Fibroblast of skin of right biceps (primary cell): ENCODE measurements at places on chromosomes 1 and 21.

DNA sequence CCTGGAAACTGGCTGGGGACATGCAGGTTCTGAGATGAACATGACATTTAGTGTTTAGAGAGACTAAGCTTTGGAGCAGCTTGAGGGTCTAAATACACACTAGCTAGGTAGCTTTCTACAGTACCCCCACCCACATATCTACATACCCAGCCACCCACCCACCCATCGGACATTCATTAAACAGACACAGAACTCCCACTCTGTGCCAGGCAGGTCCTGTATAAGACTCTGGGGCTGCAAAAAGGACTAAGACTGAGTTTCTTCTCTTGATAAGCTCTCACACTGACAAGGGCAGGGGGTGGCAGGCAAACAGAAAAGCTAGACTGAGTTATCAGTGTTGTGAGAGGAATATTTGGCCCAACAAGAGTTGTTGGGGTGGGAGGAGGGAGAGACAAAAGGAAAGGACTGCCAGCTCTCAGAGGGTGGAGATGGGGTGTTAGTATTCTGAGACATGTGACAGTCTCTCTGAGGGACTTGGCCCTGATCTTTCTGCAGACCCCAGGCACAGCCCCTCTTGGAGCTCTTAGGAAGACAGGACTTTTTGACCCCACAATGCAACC is 6.8 kb downstream of the MAP7D1 start:
- no peak for DNase-seq

DNA sequence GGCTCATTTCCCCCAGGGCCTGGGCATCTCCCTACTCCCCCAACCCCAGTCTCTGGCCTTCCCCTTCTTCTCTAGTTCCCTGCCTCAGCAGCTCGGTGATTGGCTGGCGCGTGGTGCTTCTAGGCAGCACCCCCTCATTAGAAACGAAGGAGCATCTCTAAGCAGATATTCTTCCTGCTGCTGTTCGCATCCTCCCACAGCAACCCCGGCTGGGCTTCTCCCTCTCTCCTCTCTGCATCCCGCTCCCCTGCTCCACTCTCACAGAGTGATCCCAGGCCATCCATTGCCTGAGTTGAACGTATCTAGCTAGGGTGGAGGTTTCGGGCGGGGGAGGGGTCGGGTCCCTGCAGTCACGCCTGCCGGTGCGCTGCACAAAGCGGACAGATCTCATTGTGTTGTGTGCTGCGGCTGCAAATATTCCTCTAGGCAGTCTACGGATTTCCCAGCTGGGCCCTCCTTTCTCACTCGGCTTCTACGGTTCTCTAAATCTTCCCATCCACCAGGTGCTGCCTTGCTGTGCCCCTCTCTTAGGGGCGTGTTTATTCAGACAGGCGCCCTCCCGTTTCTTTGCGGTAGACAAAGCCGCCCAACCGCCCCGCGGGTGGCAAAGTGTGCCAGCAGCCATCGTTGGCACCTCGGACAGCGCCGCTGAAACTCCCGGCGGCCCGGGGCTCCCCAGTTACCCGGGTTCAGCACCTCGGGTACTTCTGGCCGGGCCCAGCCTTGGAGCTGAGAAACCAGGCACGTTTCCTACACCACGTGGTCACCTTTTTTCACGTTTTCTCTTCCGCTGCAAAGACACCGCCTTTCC is 2.2 kb downstream of the CACNA1E start:
- no peak for DNase-seq

- DNase-seq, result no peak
Measured at GRCh38 chr1:181187337-181188126, 99.0 kb downstream of the IER5 start.

DNA sequence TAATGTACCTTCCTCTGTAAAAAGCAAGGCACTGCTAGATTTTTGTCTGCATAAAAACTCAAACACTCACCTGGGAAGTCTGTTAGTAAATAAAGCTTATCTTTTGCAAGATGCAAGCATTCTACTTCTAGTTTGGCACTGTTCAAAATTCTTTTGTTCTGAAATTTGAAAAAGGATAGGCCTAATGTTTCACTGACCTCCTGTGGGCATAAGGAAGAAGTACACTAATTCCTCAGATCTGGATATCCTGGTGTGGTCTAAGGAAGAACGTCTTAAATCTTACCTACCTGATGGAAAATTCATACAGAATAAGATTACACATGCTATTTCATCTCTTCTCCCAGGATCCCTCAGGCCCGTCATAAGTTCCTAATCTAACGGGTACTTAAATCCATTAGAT is 93.5 kb upstream of the CAMK1G start:
- DNase-seq, result peak; percentile 37

GRCh38 chr1:6827079-6827478 is 41.8 kb downstream of the CAMTA1 start:
- DNase-seq, result no peak

DNA sequence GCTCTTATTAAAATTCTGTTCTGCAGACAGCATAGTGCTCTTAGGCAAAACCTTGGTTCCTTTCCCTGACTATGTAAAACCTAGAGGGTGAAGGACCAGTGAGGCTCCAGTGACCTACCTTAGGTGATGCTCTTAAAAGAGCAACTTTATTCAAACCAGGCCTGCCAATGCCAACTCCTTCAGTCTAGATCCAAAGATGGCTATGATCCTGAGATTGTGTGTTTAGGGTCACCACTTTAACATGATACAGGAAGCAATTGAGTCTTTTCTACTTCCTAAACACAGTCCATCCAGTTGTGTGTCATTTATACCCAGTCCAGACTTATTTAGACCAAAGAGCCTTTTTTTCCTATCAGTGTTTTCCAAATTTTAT is 10.8 kb downstream of the MCL1 start:
- DNase-seq, result no peak

- DNase-seq, result no peak
Measured at GRCh38 chr1:31581821-31582810, 5.8 kb downstream of the TINAGL1 start.

DNA sequence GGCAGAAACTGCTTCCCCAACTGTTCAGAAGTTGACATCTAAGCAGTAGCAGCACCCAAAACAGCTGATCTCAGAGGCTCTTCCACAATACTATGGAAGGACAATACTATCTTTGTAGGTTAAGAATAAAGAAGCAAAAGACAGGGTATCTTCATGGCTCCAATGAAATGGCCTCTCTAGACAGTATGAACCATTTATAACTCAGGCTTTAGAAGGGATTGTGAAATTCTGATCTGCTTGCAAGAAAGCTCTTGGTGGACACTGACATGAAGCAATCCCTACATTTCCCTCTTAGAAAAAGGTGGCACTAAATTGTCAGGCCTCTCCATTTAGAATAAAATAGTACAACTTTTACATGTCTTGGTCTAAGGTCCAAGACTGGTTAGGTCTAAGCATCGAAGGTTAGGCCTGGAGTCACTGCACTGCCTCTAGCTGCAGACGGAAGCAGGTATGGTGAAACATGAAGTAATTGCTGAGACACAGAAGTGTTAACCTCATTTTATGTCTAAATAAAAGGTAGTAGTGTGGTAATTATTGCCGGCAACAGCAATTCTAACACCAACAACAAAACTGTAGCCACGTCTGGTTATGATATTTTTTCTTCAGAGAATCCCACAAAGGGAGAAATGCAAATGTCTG is 50.6 kb upstream of the HP1BP3 start:
- DNase-seq, result no peak

GRCh38 chr1:76006234-76006633 is 68.3 kb upstream of the ST6GALNAC3 start:
- DNase-seq, result peak; percentile 96

- peak; percentile 56 for DNase-seq
Measured at GRCh38 chr1:160189649-160190625, at the start of gene CASQ1. Gene CASQ1 (plus strand): TSS chr1:160190575. CDS start chr1:160190752, 177 bp downstream.

- DNase-seq, result peak; percentile 2
Measured at GRCh38 chr1:14661222-14661621, 62.7 kb downstream of the KAZN start.

GRCh38 chr1:165073185-165074007 is 283.1 kb downstream of the LMX1A start:
- peak; percentile 48 for DNase-seq

DNA sequence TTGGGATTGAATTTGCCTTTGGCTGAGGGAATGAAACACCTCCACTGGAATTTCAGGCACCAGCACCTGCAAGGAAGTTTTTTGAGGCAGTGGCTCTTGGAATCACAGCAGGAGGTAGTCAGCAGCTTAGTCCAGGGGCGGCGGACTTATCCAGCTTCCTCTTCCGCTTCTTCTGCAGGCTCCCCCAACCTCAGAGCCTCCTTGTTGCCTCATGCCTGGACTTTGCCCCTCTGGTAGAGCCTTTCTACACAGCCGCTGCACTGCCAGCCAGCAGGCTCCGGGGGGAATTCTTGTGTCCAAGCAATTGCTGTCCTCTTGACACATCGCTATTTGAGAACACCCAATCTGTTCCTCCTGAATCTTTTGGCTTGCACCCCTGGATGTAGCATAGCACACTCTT is 4.4 kb upstream of the RHEX start:
- no peak for DNase-seq

DNA sequence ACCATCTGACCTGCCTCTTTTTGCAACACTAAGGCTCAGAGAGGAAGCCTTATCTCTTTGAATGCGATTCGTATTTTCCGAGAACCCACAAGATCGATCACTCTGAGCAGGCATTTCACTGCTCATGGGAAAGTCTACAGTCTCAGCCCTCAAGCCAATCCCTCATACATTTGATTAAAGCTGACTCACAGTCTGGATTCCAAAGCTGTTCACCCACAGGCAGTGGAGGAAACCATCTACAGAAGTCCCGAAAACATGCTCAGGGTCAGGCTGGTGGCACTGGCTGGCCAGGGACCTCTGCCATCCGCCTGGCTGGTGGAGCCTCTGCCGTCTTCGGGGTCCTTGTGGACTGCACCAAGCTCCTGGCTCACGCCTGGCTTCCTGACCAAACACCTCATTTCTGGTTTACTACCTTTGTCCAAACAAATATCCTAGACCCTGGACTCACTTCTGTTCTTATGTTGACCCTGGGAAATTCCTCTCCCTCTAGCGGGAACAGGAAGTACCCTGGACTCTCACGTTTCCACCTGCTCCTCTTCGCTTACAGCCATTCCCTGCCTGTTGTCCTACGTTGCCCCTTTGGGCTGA is 650.0 kb downstream of the SMYD3 start:
- peak; percentile 89 for DNase-seq

GRCh38 chr1:193377472-193377871 is 191.1 kb upstream of the B3GALT2 start:
- DNase-seq, result no peak

DNA sequence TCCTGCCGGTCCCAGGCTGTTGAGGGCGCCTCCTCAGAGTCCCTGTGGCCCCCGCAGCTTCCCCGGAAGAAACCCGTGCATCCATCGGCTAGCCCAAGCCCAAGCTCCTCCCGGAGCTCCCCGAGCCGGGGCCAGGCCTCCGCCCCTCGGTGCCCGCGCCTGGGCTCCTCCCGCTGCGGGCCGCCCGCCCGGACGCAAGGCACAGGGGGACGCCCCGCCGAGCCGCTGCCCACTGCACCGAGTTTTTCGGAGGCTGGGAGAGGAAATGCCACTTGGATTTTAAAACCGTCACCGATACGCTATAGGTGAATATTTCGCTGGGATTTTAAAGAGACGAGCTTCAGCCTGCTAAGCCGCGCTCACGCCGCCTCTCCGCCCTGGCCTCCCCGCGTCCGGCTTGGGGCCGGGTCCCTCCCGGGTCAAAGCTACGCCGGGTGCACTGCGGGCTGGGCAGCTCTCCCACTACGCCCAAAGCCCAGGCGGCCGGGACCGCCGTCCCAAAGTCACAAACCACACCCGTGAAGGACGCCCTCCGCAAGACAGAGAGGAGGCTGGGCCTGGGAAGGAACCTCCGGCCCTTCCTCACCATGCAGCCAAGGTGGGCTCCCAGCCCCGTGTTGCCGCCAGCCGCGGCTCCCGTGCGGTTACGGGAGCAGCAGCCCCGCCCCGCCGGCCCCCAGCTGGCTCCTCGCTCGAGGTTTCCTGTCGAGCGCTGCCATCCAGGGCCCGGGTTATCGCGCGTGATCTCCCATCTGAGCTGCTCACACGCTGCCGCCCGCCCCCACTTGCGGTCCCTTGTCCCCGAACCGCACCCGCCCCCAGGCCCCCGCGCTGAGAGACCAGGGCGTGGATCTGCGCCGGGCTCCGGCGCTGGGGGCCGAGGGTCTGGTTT is 63.2 kb downstream of the CD247 start:
- DNase-seq, result peak; percentile 28

- DNase-seq, result no peak
Measured at GRCh38 chr1:214506972-214507431, 44.4 kb downstream of the PTPN14 start.

DNA sequence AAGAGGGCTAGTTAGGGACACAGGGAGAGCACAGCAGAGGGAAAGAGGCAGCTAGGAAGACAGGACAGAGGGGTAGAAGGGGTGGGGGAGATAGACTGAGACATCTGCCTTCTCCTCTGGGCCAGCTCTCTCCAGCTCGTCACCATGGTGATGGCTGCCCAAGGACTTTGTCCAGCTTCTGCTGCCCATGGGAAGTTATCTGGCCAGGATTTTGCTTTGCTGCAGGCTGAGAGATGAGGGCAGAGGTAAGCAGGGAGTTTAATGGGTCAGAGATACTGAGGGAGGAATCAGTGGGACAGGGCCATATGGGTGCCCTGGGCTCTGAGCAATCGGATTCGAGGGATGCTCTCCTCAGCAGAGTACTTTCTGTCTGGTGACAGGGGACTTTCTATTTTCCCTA is 34.5 kb upstream of the GPR37L1 start:
- DNase-seq, result no peak

DNA sequence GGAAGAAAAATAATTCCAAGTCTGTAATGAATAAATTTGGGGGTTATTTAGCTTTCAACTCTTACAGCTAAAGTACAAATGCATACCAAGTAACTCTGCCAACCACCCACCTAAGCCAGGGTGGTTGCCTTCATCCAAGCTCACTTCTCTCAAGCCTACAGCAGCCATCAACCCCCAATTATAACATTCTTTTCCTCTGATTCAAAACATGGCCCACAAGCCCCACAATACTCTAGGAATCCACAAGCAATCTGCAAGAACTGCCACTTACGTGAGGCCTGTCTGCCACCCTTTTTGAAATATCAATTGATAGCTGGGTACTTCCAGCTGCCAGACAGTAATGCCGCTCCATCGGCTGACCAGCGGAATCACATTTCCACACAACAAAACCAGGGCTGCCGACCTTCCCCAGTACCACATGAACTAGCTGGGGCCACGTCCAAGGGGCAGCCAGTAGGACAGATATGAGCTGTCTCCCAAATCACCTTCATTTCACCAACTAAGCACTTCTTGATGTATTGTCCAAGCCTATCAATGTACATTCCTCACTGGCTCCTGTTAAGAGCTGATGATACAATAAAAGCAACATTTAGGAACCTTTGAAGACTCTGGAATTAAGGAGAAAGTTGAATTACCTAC is 3.2 kb downstream of the LBR start:
- peak; percentile 84 for DNase-seq

DNA sequence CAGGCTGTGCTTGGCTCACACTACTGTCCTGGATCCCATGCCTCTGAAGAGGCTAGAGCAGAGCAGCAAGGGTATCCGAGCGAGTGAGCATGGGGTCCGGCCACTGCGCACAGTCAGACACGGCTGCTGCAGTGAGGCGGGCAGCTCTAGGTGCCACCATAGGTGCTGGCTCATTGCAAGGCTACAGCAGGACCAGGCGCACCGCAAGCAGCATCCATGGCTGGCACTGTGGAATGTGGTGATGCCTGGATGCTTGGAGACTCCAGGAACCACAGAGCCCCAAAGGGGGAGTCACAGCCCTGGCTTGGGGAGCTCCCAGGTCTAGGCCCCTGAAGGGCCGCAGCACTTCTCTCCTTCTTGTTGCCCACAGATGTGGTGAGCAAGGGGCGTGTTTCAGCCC is 47.2 kb downstream of the ATP6V1G3 start:
- DNase-seq, result peak; percentile 60
